Kidney capillary endothelial cell (primary cell): ENCODE measurements at places on chromosomes 7 and 10.
A peak's percentile ranks its signal among the peaks of the same experiment; 100 is the strongest.

DNA sequence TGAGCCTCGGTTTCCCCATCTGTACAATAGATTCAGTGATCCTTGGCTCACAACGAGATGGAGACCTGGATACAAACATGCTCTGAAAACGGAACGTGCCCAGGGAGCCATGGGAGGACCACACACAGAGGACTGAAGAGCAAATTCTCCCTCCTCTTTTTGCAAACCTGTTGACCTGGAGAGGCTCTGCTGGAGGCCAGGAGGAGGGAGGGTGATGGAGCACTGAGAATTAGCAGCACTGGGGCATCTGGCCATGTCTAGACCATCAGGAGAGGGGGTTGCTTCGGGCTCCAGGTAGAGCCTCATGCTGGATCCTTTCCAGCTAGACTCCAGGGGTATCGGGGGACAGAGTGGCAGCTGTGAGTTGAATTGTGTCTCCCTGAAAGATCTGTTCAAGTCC lies 97.4 kb upstream of the GPR26 start:
- DNase-seq = no peak

DNA sequence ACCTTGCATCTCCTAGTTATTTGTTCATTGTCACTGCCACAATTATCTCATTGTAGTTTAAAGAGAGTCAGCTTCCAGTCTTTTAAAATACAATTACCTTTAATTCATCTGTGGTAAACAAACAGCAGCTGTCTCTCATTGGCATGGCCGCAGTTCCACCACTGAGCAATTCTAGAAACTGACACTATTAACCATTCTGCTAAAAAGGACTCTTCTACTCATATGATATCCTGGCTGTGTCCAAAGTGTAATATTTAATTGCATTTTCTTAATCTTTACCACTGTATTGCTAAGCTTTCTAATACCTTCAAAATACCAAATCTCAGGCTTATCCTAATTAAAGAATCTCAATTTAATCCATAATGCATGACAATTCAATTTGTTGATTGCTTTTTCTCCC lies 639.0 kb downstream of the AUTS2 start:
- DNase-seq = no peak

DNA sequence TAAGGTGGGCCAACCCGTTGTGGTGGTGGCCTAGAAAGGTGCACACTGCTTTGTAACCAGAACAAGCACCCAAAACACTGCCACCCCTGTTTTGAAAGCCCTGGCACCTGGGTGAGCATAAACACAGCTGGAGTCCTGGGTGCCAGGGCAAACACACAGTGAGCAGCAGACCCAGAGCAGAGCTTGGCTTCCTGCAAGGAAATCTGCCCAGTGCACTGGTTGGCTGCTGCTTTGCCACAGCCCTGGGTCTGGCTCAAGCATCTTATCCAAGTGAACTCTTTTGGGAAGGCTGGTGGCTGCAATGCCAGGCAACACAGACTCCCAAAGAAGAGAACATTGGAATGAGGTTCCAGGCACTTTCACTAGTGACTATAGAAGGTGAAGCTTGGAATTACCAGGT lies 145.5 kb upstream of the PDE1C start:
- DNase-seq = no peak

GRCh38 chr7:44105832-44106231 lies 1.7 kb downstream of the AEBP1 start:
- DNase-seq = no peak

- DNase-seq = no peak
Observed at GRCh38 chr7:142904128-142904527, 18.6 kb upstream of the TRPV6 start.

- no peak for DNase-seq
Observed at GRCh38 chr10:17915181-17915580, 36.5 kb upstream of the SLC39A12 start.

GRCh38 chr7:576524-577277 lies 57.1 kb upstream of the PDGFA start:
- no peak for DNase-seq

- no peak for DNase-seq
Observed at GRCh38 chr10:11401264-11402235, 209.9 kb downstream of the USP6NL start.

DNA sequence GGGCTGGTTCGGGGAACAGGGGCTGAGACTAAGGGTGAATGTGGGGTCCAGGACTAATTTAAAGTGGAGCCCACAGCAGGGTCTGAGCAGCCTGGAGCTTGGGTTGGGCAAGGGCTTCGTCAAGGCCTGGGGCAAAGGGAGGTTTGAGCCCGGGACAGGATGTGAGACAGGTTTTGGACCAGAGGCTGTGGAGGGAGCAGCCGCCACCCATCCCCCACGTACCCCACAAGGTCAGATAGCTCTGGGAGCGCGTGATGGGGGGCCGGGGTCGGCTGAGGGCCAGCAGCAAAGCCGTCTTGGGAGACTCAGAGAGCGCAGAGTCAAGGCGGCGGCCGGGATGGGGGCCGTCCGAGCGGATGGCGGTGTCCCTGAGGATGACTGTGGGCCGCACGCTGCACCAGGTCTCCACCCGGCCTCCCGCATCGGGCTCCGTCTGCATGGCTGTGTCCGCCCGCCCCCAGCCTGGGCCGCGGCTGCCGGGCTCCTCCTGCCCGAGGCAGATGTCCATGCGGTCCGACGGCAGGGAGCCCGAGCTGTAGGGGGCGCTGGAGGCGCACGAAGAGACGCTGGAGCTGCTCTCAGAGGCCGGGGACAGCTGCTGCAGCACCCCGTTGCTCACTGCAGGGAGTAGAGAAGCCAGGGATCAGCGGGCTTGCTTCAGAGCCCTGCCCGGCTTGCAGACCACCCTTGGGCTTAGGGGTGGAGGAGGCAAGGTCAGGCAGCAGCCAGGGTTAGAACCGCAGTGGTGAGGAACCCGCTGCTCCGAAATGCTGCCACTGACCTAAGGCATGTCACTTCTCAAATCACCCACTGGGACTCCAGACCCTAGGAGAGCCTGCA lies 12.1 kb downstream of the PDZD7 start:
- DNase-seq = peak; percentile 85

GRCh38 chr10:83229991-83230390 lies 909.3 kb upstream of the GHITM start:
- no peak for DNase-seq

DNA sequence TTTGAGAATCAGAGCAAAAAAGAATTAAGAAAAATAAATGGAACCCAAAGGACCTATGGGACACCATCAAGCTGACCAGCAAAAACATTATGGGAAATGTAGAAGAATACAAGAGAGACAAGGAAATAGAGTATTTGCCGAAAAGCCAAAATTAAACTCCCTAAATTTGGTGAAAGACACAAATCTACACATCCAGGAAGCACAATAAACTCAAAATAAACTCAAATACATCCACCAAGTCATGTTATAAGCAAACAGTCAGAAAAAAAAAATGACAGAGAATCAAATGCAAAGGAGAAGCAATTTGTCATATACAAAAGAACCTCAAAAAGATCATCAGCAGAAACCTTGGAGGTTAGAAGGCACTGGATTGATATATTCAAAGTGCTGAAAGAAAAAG lies 105.4 kb downstream of the ZNF33B start:
- no peak for DNase-seq

DNA sequence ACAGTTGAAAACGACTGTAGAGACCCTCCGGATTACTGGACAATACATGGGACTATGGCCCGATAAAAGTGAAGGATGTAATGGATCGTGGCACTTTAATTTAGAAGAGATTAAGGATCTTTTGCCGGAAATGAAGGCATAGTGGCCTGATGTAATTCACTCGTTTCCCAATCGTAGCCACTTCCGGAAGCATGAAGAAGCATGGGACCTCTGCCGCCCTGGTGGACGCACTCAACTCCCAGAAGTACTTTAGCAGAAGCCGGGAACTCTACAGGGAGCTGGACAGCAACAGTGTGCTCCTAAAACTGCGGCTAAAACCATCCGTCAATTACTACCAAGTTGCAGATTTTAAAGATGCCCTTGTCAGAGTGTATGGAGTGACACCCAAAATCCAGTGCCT lies 59.6 kb upstream of the NUPR2 start:
- DNase-seq = no peak

DNA sequence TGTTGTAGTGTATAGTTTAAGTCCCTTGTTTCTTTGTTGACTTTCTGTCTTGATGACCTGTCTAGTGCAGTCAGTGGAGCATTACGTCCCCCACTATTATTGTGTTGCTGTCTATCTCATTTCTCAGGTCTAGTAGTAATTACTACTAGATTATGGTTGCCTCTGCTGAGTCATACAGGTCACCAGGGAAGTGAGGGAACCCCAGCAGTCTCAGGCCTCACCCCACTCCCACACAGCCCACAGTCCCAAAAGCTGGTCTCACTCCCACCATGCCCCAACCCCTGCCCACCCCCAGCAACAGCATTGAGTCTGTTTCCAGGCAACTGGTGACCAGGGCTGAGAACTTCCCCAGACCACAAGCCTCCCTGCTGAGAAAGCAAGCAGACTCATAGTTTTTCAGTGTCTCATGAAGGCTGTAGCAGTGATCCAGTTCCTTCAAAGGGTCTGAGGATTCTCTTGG lies 88.0 kb downstream of the PLXDC2 start:
- no peak for DNase-seq

GRCh38 chr10:25875556-25876165 lies 58.4 kb upstream of the MYO3A start:
- peak; percentile 53 for DNase-seq

DNA sequence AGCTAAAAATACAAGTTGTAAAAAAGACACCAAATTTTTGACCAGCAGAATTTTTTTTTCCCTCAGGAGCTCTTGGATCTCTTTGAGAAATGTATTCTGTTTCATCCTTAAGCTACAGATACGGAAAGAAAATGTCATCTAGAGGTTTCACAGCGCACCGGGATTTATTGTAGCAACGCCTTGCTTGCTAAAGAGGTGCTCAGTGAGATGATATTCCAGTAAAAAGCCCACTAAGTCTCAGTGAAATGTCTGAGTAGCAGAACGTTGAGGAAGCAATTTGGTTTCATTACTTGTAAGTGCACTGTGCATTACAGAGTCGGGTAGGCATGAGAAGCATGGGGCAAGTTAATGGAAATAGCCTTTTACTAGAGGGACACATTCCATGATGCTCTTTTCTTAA lies 62.5 kb downstream of the GLRX3 start:
- no peak for DNase-seq

GRCh38 chr7:6130007-6130587 lies 98.9 kb downstream of the ANKRD61 start:
- no peak for DNase-seq

DNA sequence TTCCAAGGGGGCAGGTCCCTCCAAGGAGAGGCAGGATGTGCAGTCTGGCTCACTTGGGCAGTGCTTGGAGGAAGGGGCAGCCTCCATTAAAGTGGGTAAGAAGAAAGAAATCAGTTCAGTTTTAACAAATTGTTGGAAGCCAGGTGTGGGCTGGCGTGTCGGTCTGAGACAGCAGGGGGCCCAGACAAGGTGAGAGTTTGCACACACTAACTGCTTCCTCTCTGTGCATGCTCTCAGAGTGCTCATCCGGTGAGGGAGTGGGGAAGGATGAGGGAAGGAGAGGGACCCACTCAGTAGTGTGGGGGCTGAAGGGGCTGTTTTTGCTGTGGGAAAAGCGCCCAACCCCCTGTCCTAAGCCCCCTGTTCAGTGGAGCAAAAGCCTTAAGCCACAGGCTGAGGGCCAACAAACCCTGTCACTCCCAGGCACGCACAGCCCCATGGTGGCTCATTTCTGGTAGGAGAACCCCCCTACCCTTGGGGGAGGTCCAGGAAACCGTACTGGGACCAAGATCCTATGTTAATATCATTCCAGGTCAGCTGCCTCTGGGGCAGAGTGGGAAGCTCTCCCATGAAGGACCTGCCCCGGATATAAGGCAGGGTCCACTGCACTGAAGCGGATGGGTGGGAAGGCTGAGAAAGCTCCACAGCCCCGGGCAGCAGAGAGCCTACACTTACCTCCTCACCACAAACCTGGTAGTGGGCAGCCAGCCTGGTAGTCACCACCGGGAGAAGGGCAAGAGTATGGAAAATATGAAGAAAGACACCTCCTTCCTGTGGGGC lies 5.1 kb upstream of the PCBD1 start:
- no peak for DNase-seq

DNA sequence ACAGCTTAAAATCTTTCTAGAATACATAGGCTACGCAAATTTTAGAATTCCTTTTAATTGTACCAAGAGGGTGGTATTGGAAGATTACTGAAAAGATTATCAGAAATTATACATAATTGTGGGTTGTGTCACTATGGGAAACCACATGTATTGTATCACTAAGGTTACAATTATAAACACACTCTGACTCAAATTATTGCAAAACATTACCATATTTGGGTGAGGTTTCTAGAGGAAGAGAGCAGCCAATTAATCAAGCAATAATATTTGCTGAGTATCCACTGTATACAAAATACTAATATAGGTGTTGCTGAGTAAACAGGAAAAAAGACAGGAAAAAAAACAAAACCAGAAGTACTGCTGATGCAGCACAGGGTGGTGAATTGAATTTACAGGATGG lies 3.1 kb upstream of the CAPZA2 start:
- DNase-seq = no peak

- no peak for DNase-seq
Observed at GRCh38 chr7:41912426-41912825, 209.5 kb upstream of the INHBA start.

DNA sequence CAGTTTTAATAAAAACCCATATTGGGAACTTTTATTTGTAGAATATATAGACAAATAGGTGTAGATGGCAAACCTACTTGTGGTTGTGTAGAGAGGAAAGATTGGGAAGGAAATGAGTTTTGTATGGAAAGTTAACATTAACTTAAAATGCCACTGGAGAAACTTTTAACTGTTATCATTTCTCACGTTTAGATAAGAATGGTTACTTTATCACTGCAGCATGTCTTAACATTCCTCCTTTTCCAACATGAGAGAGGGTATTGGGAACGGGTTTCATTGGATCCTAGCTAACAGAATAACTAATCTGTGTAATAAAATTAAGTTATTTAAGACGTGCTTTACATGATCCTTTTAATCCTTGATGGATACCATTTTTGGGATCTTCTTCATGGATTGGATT lies 1.8 kb downstream of the LUC7L2 start:
- no peak for DNase-seq

DNA sequence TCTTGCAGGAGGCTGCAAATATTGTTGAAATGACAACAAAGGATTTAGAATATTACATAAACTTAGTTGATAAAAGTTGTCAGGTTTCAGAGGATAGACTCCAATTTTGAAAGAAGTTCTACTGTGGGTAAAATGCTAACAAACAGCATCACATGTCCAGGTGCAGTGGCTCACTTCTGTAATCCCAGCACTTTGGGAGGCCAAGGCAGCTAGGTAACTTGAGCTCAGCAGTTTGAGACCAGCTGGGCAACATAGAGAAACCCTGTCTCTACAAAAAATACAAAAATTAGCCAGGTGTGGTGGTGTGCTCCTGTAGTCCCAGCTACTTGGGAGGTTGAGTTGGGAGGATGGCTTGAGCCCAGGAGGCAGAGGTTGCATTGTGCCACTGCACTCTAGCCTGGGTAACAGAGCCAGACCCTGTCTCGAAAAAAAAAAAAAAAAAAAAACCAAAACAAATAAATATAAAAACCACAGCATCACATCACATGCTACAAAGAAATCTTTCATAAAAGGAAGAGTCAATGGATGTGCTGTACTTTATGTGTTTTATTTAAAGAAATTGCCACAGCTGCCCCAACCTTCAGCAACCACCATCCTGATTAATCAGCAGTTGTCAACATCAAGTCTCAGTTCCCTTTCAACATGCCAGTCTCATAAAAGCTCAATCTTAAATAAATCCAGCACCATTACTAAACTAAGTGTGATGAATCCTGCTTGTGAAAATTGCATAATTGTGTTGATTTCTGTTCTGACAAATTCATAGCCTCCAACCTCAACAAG lies 83.2 kb upstream of the MBL2 start:
- DNase-seq = no peak
